ENCODE measurements at places on chromosomes 16 and 17.
A peak's percentile ranks its signal among the peaks of the same experiment; 100 is the strongest.

- DNase-seq: peak; percentile 29
These were observed 378.9 kb downstream of the WWOX start for GRCh38 chr16:78478267-78478861.

DNA sequence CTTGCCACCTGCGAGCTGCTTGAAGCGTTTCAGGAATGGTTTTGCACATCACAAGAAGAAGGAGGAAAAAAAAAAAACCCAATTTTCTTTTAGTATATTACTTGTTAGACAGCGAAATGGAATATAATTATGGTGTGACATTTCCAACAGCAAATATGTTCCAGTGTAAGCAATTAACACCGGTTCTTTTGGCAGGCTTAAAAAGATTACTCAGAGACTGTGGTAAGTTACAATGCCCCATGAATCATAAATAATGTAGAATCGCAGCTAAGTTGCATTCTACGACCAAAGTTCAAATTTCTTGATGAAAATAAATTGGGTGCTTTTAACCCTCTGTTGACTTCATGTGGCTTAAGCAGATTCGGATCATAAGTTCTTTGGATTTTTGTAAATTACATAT lies 245.2 kb downstream of the XYLT1 start:
- no peak for DNase-seq

- DNase-seq: no peak
These were observed 1.1 kb downstream of the METTL16 start for GRCh38 chr17:2510559-2510958.

GRCh38 chr16:84791088-84791487 lies 28.7 kb upstream of the CRISPLD2 start:
- no peak for DNase-seq

- DNase-seq: no peak
These were observed at the start of gene TK2 for GRCh38 chr16:66549284-66550131. Gene TK2, minus strand, starts transcription at chr16:66550122. Its CDS starts 61 bp downstream, at chr16:66550061.

DNA sequence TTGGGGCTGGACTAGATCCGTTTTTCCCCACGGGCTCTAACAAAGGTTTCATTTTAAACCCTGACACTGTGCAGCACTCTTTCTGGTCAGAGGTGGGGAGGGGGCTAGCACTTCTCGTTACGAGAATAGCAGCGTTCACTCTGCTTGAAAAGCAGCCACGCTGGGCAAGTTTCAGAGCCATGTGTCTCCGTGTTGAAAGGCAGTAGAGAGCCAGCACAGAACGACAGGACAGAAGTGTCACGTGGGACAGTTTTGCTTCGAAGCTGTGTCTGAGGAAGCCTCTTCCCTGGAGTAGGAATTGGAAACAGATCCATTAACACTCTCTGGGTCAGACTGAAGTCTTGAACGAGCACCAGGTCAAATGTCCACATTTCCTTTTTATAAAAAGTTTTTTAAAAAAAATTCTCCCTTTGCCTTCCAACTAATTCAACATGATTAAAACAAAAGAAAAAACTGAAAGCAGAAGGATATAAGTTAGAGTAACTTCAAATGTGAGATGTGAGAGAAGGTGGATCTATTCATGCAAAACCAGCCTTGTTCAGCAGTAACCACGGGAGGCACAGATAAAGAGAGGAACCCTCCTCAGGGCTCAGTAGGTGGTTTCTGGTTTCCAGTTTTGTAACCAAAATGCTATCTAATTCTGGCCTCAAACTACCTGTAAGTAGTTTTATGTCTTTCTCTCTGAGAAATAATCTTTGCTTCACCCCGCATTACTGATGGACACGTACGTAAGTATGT lies 65.0 kb downstream of the SMG6 start:
- no peak for DNase-seq

- DNase-seq: peak; percentile 78
These were observed 29.3 kb downstream of the MXRA7 start for GRCh38 chr17:76681222-76682137.

- no peak for DNase-seq
These were observed 7.4 kb upstream of the MMP2 start for GRCh38 chr16:55471448-55472097.

All from Jurkat, Clone E6-1 (cell line).